ENCODE measurements at places on chromosomes 5 and 9.
A peak's percentile ranks its signal among the peaks of the same experiment; 100 is the strongest.

GRCh38 chr5:135038205-135038812, 4.3 kb upstream of the PITX1 start:
- no peak for DNase-seq

- no peak for DNase-seq
Measured at GRCh38 chr5:151413800-151414199, 33.6 kb upstream of the SLC36A1 start.

DNA sequence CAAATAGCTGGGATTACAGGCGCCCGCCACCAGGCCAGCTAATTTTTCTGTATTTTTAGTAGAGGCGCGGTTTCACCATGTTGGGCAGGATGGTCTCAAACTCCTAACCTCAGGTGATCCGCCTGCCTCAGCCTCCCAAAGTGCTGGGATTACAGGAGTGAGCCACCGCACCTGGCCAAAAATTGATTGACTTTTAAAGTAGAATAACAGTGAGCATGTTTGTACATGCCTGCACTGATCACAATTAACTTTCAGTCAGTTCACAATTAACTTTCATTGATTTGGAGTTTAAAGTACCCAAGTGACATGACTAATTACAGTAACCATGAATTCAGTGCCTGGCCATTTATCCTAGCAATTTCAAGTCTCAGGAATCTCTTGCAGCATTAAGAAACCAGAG, 61.3 kb downstream of the ANKH start:
- no peak for DNase-seq

DNA sequence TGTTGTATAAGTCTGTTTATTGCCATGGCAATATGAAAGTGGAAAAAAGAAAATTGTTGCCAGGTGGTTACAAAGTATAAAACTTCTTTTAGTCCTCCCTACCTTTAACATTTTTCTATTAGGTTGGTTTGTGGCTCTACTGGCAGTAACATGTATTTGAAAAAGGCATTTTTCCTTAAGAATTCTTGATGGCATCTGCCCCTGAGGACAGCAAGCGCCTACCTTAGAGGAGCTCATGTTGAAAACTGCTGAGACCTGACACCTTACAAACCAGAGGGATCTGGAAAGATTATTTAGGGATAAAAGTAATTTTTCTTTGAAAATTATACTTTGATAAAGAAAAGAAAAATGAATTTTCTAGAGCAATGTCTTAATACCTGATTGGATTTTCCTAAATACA, 208.1 kb downstream of the CAVIN4 start:
- no peak for DNase-seq

DNA sequence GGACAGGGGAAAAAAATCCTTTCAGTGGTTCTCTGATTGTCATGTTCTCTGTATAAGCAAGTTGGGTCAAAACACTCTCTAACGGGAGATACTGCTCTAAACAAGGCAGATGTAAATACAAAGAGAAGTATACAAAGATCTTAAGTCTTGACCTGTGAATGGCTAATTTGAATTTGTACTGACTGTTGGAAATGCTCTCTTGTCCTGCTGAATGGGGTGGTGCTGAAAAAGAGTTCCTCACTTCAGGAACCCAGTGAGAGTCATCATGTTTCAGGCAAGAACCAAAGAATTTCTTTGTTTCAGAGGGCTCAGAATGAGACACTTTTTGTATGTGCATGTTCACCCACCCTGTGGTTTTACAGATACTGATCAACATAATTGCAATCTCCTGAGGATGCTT, 461.0 kb downstream of the NR2F1-AS1 start:
- no peak for DNase-seq

GRCh38 chr5:103755974-103756373, 193.4 kb upstream of the NUDT12 start:
- DNase-seq, result no peak

- DNase-seq, result no peak
Measured at GRCh38 chr5:11596657-11597071, 307.6 kb downstream of the CTNND2 start.

DNA sequence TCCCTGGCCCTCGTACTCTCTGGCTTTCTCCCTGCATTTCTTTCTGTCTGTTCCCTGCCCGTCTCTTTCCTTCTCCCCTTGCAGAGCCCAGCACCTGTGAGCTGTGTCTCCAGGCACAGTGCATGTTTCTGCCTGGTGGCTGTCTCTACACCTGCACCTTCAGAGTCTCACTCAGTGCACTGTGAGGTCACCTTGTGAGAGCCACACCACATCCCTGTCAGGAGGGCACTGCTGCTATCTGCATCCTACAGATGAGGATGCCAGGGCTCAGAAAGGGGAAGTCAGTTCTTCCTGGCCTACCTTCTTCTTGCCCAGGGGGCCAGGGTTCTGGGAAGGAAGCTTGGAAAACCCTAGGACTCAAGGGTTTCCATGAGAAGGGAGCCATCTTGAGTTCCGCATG, 69.7 kb upstream of the NEURL1B start:
- no peak for DNase-seq

GRCh38 chr5:98839469-98840383, 66.3 kb downstream of the RGMB start:
- DNase-seq, result no peak

- peak; percentile 2 for DNase-seq
Measured at GRCh38 chr5:80408484-80409366, 861 bp downstream of the ZFYVE16 start.

All from stimulated activated CD4-positive, alpha-beta T cell treated with anti-CD3 and anti-CD28 coated beads, TNF-alpha, amount 100 ng/mL, for 24 hours (primary cell).